ENCODE measurements at places on chromosomes 7 and 10.
A peak's percentile ranks its signal among the peaks of the same experiment; 100 is the strongest.

- no peak for DNase-seq
These were observed 216.4 kb downstream of the CXCL12 start for GRCh38 chr10:44168478-44168877.

DNA sequence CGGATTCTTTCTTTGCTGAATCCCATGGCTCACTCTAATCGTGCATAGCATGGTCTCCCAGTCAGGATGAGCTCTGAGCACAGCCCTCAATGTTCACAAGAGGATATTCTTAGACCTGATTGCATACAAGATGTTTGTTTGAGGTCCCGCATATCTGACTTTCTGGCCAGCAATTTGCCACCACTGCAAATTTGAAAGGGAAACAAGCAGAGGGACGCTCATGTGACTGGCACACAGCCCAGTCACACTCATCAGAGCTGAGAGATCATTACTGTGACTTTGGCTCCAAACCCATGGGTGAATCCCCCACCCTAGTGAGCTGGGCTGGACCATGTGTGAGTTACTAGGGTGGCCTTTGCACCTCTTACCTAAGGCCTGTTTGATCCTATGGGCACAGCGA lies 9.9 kb downstream of the TAS2R41 start:
- DNase-seq = peak; percentile 30

DNA sequence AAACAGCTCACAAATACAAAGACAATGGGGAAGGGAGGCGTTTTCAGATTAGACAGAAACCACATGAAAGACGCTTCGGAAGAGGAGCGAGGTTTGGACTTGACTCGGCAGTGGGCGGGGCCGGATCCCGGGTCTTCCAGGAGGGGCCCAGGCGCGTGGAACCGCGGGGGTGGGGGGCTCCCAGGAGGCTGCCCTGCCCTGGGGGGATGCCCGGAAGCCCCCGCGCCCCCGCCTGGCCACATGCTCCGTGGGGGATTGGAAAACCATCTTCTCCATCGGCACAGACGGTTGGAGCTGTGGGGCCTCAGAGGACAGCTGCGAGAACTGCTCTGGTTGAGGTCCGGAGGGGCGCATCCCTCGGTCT lies 186.0 kb upstream of the SHH start:
- no peak for DNase-seq

DNA sequence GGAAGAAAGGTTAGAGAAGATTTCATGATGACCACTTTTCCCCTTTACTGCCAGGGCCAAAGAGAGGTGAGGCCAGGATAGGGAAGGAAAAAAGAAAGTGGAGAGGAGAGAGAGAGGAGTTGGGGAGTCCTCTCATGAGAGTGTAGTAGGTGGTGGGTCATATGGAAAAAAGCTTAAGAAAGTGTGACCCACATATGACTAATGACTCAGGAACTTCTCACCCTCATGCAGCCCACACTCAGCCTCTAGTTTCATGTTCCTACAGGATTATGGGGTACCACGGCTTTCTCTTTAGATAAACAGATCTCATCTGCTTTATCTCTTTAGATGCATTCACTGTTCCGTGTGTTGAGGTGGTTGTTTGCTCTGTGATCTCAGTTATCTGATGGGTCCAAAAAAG lies 462.5 kb upstream of the IGFBP3 start:
- DNase-seq = peak; percentile 61

- peak; percentile 65 for DNase-seq
These were observed 138.1 kb downstream of the VTI1A start for GRCh38 chr10:112585126-112585525.

GRCh38 chr10:93059975-93060886 lies at the start of gene CYP26C1:
Gene CYP26C1, plus strand, starts transcription at chr10:93060798. Its CDS starts 466 bp downstream, at chr10:93061264.
- no peak for DNase-seq

DNA sequence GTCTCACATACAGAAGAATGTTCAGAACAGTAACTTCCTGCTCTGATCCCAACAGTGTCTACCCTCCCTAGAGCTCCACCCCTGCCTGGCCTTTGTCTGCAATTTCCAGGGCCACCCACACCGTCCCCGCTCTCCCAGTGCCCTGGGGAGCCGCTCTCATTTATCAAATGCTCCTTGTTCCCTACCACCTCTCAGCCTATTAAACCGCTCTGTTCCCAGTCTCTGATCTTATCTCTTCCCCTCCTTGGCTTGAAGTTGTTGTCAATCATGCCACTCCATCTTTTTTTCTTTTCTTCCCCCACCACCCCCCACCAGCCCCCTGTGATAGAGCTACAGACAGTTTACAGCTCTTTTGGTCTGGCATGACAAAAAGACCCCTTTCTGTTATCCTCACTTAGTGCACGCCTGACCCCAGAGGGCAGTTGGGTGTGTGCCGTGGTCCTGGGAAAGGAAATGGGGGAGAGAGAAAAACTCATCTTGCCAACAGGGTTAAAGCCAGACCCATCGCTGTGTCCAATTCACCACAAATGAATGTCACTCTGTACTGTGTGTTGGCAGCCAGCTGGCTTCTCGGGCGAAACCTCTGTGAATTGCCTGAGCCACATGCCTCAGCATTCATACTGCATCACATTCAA lies 28.8 kb upstream of the HECTD2 start:
- DNase-seq = peak; percentile 35

- no peak for DNase-seq
These were observed 4.3 kb upstream of the GSAP start for GRCh38 chr7:77420438-77420837.

- DNase-seq = peak; percentile 30
These were observed 36.5 kb upstream of the TMEM140 start for GRCh38 chr7:135111379-135111778.

DNA sequence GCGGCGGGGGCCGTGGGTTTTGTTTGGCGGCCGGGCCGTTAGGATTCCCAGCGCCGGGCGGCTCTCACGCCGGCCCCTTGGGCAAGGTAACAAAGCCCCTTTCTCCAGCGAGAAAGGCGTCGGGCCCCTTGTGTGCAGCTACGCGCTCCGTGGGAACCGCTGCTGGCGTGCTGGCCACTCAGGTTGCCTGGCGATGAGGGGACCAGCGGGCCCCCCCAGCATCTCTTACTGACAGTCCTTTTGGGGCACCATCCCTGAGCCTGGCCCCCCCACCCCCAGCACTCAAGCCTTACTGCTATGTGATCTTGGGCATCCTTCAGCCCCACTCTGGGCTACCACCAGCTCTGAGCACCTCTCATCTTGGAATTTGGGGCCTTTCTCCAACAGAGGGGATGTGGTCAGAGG lies 1.8 kb downstream of the LFNG start:
- DNase-seq = no peak

DNA sequence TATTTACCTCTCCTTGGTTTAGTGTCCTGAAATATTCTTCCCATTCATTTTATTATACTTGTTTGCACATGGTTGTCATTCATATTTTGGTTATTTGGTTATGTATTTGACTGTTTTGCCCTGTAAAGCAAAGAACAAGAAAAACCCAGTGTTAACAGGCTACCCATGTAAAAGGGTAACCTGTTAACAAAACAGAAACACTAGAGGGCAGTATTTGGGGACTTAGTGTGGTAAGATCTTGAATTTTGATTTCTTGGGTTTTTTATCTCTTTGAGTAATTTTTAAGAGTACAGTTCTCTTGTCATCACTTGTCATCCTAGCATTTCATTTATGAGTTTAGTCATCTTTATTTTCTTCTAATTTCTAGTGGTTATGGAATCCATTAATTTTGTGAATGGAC lies 51.3 kb downstream of the POLL start:
- peak; percentile 30 for DNase-seq

DNA sequence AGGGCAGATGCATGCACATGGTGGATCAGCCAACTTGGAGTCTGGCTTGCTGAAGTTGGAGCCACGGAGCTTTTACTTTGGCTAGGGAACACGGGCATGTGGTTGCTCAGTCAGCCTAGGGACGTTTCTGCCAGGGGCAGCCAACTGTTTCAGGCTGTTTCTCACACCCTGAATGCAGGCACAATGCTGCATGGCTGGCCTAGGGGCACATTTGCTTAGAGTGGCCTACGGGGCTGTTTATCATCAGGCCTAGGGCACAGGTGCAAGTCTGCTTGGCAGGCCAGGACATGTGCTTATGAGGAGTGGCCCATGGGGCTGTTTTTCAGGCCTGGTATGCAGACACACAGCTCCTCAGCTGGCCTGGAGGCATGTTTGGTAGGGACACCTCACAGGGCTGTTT lies 107.4 kb downstream of the GSAP start:
- no peak for DNase-seq

DNA sequence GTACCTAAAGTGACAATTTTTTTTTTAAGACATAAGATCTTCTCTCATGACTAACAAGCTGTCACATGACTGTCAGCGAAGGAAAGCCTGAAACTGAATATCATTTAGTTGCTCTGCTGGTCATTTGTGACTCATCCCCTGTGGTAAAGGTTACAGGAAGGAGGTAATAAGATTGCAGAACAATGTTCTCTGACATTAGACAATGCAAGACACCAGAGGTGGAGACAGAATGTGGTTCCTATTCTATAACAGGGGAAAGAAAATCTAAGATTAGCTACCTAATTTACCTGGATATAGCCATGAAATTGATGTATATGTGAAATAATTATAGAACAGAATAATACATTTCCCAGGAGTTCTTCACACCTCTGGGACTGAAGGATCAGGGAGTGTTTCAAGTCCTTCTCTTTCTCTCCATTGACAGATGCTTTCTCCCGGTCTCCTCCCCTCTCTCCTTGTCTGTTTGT lies 47.7 kb downstream of the LRGUK start:
- DNase-seq = peak; percentile 64

DNA sequence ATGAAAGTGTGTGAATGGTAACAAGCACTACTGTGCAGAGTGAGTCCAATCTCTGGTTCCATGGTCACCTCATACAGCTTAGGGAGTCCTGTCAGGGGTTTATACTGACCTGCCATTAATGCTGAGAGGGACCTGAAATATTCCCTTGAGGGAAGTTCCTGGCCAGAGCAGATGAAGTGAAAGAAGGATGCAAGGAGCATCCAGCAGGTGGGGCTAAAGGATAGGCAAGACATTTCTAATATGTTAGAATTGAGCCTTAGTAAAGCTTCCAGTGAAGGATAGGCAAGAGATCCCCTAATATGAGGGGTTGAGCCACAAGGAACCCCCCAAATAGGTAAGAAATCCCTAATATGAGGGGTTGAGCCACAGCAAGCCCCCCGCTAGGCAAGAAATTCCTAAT lies 25.5 kb upstream of the FAM221A start:
- peak; percentile 5 for DNase-seq

DNA sequence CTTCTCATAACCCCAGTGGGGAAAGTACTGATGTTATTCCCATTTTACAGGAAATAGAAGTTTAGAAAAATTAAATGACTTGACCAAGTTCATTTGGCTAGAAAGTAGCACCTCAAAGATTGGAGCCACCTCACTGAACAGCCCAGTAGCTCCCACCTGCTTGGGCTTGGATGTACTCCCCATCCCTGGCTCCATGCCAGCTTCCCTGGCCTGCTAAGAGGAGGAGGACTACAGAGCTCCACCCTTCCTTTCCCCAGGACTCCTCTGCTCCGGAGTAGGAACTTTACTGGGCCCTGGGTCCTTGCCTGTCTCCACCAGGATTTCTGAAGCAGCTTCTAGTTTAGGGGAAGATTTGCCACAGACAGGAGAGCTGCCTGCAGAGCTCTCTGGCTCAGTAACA lies 3.1 kb downstream of the HPS6 start:
- DNase-seq = peak; percentile 37

DNA sequence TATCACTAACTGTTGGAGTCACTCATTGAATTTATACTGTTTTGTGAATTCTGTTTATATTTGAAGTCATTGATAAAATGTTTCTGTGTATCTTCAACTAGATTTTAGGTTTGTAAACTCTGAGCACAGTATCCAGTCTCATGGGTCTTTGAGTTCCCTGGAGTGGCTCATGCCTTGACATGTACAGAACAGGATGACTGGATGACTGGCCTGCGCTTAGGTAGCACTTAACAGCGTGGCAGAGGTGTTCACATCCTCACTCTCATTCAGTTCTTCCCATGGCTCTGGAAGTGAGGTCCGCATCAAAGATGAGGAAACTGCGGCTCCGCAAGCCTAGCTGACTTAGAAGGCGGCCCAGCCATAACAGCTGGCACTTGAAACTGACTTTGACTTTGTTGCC lies 576.9 kb downstream of the SUGCT start:
- no peak for DNase-seq

GRCh38 chr7:65448816-65449504 lies 75.3 kb downstream of the ZNF92 start:
- DNase-seq = peak; percentile 88

GRCh38 chr7:45578467-45578866 lies 4.3 kb downstream of the ADCY1 start:
- DNase-seq = no peak

GRCh38 chr10:94409021-94409657 lies 6.8 kb downstream of the TBC1D12 start:
- DNase-seq = no peak

GRCh38 chr7:39404907-39405306 lies 161.3 kb upstream of the YAE1 start:
- DNase-seq = no peak

DNA sequence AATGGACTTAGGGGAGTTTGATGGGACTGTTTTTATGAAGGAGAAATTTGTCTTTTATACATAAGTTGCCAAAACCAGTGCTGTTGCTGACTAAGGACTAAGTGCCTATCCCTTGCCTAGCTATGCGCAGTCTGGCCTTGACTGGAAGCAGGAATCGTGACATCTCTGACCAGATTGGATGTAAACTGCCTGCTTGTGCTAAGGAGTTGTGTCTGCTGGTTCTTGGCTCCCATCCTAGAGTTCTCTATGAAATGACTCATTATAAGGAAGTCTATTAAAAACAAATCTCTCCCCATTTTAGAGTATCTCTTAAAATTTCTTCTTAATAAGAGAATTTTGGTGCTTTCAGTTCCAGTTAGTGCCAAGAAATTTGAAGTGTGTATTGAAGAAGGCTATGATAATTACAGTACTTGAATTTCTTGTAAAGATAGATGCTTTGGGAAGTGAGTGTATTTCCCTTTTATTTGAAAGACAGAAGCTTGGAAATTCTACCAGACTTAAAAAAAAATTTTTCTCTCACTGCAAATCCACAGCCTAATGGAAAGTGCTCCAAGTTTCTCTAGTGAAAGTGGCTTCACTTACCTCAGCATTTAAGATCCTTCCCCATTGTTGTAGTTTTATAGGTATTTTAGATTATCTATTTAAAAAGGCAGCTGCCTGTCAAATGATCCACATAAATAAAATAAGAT lies 77.6 kb downstream of the BICC1 start:
- peak; percentile 96 for DNase-seq

- no peak for DNase-seq
These were observed 15.4 kb downstream of the NRAP start for GRCh38 chr10:113648478-113648877.

DNA sequence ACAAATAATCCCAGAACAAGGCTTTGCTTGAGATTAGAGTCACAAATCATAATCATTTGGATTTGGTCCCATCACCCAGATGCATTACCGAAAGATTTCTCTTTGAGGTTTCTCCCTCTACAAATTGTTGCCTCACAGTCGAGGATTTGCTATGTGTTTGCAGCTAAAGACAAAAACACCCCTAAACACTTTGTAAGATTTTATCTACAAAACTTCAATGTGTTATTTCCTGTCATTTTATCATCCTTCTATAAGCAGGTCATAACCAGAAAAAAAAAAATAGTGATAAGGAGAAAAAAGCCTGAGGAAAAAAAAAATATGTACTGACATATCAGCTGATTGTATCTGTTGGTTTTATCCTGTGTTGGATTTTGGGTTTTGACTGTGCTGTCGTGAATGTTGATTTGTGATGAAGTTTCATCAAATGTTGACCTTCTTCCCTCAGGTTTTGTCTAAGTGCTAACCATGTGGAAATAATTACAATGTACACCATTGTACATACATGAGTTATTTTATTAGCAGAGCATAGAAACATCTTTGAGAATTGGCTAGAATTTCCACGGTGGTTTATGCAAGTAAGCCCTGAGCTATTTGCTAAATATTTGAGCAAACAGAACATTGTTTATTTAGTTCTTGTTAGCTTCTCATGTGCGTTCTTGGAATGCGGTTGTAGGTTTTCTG lies 274.4 kb downstream of the NEBL start:
- peak; percentile 5 for DNase-seq

- no peak for DNase-seq
These were observed 45.3 kb downstream of the TSPAN15 start for GRCh38 chr10:69496352-69497230.
